AML-193 (cell line): ENCODE measurements at places on chromosomes 7 and 10.
A peak's percentile ranks its signal among the peaks of the same experiment; 100 is the strongest.

GRCh38 chr10:26367771-26368170, 70.4 kb upstream of the APBB1IP start:
- peak; percentile 64 for DNase-seq

GRCh38 chr7:101097561-101097960, 12.3 kb downstream of the TRIM56 start:
- DNase-seq, result no peak

GRCh38 chr7:69208276-69208675, 390.0 kb upstream of the AUTS2 start:
- DNase-seq, result no peak

GRCh38 chr10:131921184-131921583, 20.4 kb downstream of the PPP2R2D start:
- no peak for DNase-seq

GRCh38 chr10:26468700-26469099, 30.6 kb downstream of the APBB1IP start:
- DNase-seq, result no peak

DNA sequence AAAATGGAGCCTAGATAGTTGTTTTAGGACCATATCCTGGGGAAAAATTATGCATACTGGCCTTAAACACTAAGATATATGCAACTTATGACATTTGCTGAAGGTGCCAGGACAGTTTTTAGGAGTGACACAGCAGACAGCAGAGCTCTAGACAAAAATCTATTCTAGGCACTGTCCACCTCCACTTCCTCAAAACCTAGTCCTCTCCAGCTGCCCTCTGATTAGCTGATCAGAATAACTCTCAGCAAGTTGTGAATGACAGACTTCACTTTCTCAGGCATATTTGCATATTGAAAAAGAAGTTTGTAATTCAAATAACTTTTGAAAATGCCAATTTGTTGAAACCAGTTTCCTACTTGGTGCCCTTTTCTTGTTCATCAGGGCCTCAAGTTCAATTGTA, 152.3 kb upstream of the STEAP4 start:
- DNase-seq, result no peak

DNA sequence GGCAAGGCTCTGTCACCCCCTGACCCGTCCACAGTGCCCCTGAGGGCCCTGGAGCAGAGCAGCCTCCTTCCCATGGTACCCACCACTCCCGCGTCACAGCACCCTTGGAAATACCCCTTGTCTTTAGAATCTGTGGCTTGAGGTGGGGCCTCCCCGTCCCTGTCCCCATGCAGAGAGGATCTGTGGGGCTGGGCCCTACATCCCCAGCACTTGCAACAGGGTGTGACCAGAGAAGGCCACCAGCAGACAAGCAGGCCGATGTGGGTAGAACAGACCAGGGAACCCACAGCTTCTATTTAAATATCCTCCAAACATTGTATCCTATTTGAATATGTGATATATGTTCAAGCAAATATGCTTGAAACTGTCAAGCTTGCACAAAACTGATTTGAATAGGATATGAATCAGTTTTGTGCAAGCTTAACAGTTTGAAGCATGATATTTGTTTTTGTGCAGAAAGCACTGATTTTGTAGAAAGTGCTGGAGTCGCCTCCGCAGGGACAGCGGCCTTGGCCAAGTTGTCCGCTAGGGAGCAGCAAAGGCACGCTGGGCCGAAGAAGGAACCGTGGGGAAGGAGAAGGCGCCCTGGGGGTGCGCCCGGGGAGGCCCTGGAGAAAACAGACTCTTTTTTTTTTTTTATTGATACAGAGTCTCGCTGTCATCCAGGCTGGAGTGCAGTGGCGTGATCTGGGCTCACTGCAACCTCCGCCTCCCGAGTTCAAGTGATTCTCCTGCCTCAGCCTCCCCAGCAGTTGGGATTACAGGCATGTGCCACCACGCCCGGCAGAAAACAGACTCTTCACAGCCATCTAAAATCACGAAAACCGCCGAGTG, 2.2 kb downstream of the CFAP46 start:
- DNase-seq, result no peak

- no peak for DNase-seq
These were observed 210.5 kb upstream of the KLF6 start for GRCh38 chr10:3995302-3996210.
